ENCODE measurements at places on chromosomes 6 and 20.

- H3K36me3 ChIP-seq = no peaks in the 10 kb centered on the region
- H3K27ac ChIP-seq = no peak overlapping the region
- DNase-seq = no peak
- no peak overlapping the region for H3K4me3 ChIP-seq
- peaks cover 24% of the 10 kb centered on the region for H3K4me1 ChIP-seq
- no peaks in the 10 kb centered on the region for H3K27me3 ChIP-seq
These were observed 22.2 kb upstream of the NOL4L start for GRCh38 chr20:32607324-32607723.

GRCh38 chr6:151236668-151237401 is 2.9 kb upstream of the AKAP12 start:
- DNase-seq = no peak
- peaks cover 13% of the 10 kb centered on the region for H3K4me1 ChIP-seq
- no peaks in the 10 kb centered on the region for H3K36me3 ChIP-seq

DNA sequence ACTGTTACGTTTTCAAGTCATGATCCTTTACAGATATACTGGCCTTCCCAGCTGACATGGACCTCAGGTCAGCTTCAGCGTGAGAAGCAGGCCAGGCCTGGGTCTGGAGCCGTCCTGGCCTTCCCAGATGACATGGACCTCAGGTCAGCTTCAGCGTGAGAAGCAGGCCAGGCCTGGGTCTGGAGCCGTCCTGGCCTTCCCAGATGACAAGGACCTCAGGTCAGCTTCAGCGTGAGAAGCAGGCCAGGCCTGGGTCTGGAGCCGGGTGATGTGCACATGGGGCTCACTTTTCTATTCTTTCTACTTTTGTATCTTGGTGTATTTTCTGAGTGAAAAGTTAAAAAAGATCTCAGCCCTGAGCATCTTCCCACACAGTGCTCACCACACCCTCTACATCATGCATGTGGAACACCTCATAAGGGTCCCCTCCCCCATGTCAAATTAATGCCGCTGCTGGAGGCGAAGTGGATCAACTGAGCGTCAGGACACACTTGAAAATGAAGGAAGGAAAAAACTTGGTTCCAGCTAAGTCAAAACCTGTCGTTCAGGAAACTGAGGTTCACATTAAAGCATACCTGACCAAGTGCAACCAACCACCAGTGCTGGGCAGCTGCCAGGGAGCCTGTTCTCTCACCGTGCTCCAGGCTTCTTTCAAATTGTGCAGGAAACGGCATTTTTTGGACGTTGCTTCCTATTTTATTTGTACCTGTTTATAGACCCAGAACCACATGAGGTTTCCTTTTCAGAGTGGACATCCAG is 32.2 kb downstream of the KIF25 start:
- H3K27ac ChIP-seq = no peak overlapping the region
- H3K4me1 ChIP-seq = no peaks in the 10 kb centered on the region
- H3K36me3 ChIP-seq = peaks cover 3% of the 10 kb centered on the region
- H3K4me3 ChIP-seq = no peak overlapping the region

- no peak overlapping the region for H3K27ac ChIP-seq
- no peaks in the 10 kb centered on the region for H3K4me1 ChIP-seq
- DNase-seq = no peak
- peaks cover 2% of the 10 kb centered on the region for H3K27me3 ChIP-seq
These were observed 101.6 kb downstream of the LINC00237 start for GRCh38 chr20:21004386-21005076.

GRCh38 chr20:1979106-1979778 is 14.6 kb downstream of the PDYN start:
- peaks cover 23% of the 10 kb centered on the region for H3K27me3 ChIP-seq
- no peak overlapping the region for H3K4me3 ChIP-seq
- no peaks in the 10 kb centered on the region for H3K36me3 ChIP-seq
- H3K27ac ChIP-seq = no peak overlapping the region

DNA sequence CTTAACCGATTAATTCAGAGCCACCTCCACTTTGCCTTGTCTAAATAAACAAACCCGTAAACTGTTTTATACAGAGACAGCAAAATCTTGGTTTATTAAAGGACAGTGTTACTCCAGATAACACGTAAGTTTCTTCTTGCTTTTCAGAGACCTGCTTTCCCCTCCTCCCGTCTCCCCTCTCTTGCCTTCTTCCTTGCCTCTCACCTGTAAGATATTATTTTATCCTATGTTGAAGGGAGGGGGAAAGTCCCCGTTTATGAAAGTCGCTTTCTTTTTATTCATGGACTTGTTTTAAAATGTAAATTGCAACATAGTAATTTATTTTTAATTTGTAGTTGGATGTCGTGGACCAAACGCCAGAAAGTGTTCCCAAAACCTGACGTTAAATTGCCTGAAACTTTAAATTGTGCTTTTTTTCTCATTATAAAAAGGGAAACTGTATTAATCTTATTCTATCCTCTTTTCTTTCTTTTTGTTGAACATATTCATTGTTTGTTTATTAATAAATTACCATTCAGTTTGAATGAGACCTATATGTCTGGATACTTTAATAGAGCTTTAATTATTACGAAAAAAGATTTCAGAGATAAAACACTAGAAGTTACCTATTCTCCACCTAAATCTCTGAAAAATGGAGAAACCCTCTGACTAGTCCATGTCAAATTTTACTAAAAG is 2.7 kb downstream of the FOXC1 start:
- peaks cover 38% of the 10 kb centered on the region for H3K27me3 ChIP-seq
- no peaks in the 10 kb centered on the region for H3K36me3 ChIP-seq
- H3K4me1 ChIP-seq = peaks cover 26% of the 10 kb centered on the region
- H3K27ac ChIP-seq = peak overlapping the region; percentile 71
- peak overlapping the region; percentile 86 for H3K4me3 ChIP-seq

GRCh38 chr20:50399555-50399916 is 110.6 kb upstream of the PTPN1 start:
- no peak for DNase-seq
- H3K27ac ChIP-seq = no peak overlapping the region
- H3K27me3 ChIP-seq = no peaks in the 10 kb centered on the region
- no peaks in the 10 kb centered on the region for H3K36me3 ChIP-seq
- H3K4me3 ChIP-seq = no peak overlapping the region
- H3K4me1 ChIP-seq = no peaks in the 10 kb centered on the region

GRCh38 chr6:3119040-3119723 is 671 bp downstream of the BPHL start:
- H3K27ac ChIP-seq = peak overlapping the region; percentile 95
- H3K36me3 ChIP-seq = no peaks in the 10 kb centered on the region
- peak overlapping the region; percentile 92 for H3K4me3 ChIP-seq
- DNase-seq = no peak
- H3K27me3 ChIP-seq = no peaks in the 10 kb centered on the region
- peaks cover 10% of the 10 kb centered on the region for H3K4me1 ChIP-seq

DNA sequence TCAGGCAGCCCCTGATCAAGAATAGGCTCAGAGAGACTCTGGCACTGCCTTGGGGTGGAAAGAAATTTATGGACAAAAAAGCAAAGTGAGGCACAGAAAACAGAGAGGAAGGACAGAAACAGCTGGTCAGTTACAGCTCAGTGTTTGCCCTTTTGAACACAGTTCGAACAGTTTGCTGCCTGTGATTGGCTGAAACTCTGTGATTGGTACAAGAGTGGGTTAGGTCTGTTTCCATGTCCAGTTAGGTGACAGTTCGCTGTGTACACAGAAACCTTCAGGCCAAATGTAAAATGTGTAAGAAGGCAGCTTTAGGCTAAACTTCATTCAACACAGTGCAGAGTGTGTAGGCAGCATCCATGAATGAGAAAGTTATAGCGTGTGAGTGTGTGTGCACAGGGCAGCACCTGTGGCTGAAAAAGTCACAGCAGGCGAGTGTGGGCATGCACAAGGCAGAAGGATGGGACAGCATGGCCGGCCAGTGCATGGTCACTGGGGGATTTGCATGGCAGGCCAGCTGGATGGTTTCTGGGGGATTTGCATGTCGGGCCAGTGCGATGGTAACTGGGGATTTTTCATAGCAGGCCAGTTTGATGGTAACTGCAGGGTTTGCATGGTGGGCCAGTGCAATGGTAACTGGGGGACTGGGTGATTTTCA is 75.4 kb upstream of the FRMD1 start:
- H3K27me3 ChIP-seq = peaks cover 1% of the 10 kb centered on the region
- no peak for DNase-seq
- no peaks in the 10 kb centered on the region for H3K4me1 ChIP-seq
- H3K36me3 ChIP-seq = no peaks in the 10 kb centered on the region

DNA sequence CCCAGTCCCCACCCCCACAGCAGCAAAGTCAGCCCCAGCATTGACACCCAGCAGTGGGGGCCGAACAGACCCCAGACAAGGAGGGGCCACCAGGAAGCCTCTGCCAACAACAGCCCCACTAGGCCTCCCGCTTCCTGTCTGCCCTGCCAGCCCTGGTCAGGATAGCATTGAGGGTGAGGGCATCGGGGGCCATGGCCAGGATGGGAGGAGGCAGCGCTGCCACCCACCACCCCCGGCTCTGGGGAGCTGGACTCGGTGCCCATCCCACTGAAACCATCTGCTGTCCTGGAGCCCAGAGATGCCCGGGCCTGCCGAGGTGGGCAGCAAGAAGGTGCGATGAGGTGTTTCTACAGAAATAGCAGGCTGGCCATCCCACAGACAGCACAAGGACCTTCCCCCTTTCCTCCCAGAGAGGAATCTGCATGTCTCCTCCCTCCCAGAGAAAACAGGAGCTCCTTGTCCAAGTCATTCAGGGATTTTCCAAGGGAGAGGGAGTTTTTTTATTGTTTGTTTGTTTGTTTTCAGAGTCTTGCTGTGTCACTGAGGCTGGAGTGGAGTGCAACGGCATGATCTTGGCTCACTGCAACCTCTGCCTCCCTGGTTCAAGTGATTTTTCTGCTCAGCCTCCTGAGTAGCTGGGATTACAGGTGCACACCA is 62.1 kb upstream of the BHLHE23 start:
- no peak overlapping the region for H3K27ac ChIP-seq
- DNase-seq = no peak
- no peak overlapping the region for H3K4me3 ChIP-seq
- no peaks in the 10 kb centered on the region for H3K36me3 ChIP-seq
- H3K27me3 ChIP-seq = peaks cover 49% of the 10 kb centered on the region
- H3K4me1 ChIP-seq = no peaks in the 10 kb centered on the region

GRCh38 chr20:38203337-38203980 is 38.4 kb upstream of the TGM2 start:
- H3K36me3 ChIP-seq = no peaks in the 10 kb centered on the region
- peaks cover 7% of the 10 kb centered on the region for H3K27me3 ChIP-seq
- H3K4me1 ChIP-seq = no peaks in the 10 kb centered on the region
- DNase-seq = no peak
- no peak overlapping the region for H3K27ac ChIP-seq
- H3K4me3 ChIP-seq = no peak overlapping the region

DNA sequence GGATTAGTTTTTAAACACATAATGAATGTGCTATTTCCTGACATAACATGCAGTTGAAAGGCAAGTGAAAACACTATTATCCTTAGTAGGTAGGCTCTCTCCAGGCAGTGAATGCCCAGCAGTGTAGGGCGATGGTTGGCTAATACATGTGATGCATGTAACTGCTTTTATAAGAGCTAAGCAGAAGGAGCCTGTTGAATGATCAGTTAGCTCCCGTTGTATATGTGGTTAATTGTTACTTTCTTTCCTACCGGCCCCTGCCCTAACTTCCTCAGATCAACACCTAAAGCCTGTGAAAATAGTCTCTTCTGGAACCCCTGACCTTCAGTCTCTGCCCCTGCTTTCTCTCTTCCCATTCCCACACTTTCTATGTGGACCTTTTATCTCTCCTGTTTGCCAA is 10.5 kb downstream of the SOX4 start:
- no peak overlapping the region for H3K4me3 ChIP-seq
- DNase-seq = no peak
- H3K27ac ChIP-seq = no peak overlapping the region
- peaks cover 20% of the 10 kb centered on the region for H3K27me3 ChIP-seq

- peaks cover 29% of the 10 kb centered on the region for H3K36me3 ChIP-seq
- H3K4me3 ChIP-seq = no peak overlapping the region
- peak overlapping the region; percentile 39 for H3K27ac ChIP-seq
- no peak for DNase-seq
- peaks cover 30% of the 10 kb centered on the region for H3K4me1 ChIP-seq
- H3K27me3 ChIP-seq = no peaks in the 10 kb centered on the region
These were observed 40.1 kb downstream of the TRAF3IP2 start for GRCh38 chr6:111565326-111566221.

- no peaks in the 10 kb centered on the region for H3K4me1 ChIP-seq
- H3K27me3 ChIP-seq = peaks cover 3% of the 10 kb centered on the region
- no peak overlapping the region for H3K4me3 ChIP-seq
- DNase-seq = no peak
These were observed 306.3 kb upstream of the IRAK1BP1 start for GRCh38 chr6:78561015-78561414.

GRCh38 chr6:41036186-41036585 is 2.8 kb downstream of the UNC5CL start:
- no peak overlapping the region for H3K4me3 ChIP-seq
- H3K27ac ChIP-seq = no peak overlapping the region
- no peaks in the 10 kb centered on the region for H3K27me3 ChIP-seq
- H3K36me3 ChIP-seq = no peaks in the 10 kb centered on the region
- DNase-seq = no peak
- H3K4me1 ChIP-seq = no peaks in the 10 kb centered on the region

DNA sequence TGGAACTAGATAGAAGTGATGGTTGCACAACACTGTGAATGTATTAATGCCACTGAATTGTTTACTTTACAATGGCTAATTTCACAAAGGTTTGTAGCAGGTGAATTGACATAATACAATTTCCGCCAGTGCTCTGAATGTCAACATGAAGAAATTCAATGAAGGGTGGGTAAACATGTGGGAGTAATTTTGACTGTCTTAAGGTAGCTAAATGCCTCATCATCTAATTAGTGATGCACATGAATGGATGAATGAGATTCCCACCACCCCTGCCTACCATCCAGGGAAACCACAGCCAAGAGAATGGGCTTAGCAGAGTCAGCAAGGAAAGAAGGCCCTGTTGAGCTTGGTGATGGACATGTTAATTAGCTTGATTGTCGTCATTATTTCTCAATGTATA is 275.3 kb downstream of the ALDH8A1 start:
- H3K27me3 ChIP-seq = no peaks in the 10 kb centered on the region
- no peak overlapping the region for H3K27ac ChIP-seq
- H3K36me3 ChIP-seq = no peaks in the 10 kb centered on the region
- H3K4me1 ChIP-seq = no peaks in the 10 kb centered on the region
- DNase-seq = no peak

DNA sequence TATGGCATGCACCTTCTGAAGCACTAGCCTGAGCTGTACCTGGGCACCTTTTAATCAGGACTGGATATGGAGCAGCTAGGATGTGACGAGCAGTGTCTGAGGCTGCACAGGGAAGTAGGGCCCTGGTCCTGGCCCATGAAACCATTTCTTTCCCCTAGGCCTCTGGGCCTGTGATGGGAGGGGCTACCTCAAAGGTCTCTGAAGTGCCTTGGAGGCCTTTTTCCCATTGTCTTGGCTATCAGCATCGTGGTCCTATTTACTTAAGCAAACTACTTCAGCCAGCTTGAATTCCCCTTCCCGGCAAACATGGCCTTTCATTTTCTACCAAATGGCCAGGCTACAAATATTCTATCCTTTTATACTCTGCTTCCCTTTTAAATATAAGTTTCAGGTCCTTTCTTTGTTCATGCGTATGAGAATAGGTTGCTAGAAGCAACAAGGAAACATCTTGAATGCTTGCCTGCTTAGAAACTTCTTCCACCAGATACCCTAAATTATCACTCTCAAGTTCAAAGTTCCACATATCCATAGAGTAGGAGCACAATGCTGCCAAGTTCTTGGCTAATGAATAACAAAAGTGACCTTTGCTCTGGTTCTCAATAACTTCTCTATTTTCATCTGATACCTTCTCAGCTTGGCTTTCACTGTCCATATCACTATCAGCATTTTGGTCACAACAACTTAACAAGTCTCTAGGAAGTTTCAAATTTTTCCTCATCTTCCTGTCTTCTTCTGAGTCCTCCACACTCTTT is 673.1 kb downstream of the HTR1B start:
- DNase-seq = no peak
- H3K27me3 ChIP-seq = no peaks in the 10 kb centered on the region
- H3K4me1 ChIP-seq = no peaks in the 10 kb centered on the region
- H3K36me3 ChIP-seq = no peaks in the 10 kb centered on the region
- no peak overlapping the region for H3K4me3 ChIP-seq
